ENCODE measurements at places on chromosomes 16 and 17.
A peak's percentile ranks its signal among the peaks of the same experiment; 100 is the strongest.

- DNase-seq = no peak
These were observed 22.3 kb downstream of the NPTX1 start for GRCh38 chr17:80453998-80454556.

DNA sequence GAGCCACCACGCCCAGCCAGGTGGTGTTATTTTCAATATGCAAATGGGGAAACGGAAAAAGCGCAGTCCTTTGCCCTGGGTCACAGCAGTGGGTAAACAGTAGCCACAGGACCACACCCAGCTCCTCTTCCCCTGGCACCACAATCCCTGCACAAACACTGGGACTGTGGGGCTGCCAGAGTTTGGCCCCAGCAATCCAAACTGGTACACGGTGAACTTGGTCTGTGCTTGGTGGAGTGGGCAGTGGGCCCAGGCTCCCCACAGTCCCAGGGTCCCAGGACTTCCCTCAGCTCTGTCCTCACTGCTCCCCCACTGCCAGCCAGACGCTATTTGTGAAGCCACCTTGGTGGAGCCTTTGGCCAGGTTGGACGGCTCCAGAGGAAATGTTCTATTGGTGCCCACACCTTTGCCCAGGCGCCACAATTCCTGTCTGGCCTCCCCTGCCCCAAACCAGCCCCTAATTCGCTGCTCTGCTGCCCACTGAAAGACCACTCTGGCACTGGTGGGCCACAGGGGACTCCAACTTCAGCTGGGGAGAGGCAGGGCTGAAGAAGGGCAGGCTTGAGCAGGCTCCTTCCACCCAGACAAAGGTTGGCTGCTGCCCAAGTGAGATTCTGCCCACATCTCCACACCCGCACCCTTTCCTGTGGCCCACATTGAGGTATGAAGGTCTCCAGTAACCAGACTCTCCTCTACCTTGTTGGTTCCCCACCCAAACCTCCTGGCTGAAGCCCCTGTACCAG, 2.1 kb downstream of the CHAD start:
- DNase-seq = no peak

DNA sequence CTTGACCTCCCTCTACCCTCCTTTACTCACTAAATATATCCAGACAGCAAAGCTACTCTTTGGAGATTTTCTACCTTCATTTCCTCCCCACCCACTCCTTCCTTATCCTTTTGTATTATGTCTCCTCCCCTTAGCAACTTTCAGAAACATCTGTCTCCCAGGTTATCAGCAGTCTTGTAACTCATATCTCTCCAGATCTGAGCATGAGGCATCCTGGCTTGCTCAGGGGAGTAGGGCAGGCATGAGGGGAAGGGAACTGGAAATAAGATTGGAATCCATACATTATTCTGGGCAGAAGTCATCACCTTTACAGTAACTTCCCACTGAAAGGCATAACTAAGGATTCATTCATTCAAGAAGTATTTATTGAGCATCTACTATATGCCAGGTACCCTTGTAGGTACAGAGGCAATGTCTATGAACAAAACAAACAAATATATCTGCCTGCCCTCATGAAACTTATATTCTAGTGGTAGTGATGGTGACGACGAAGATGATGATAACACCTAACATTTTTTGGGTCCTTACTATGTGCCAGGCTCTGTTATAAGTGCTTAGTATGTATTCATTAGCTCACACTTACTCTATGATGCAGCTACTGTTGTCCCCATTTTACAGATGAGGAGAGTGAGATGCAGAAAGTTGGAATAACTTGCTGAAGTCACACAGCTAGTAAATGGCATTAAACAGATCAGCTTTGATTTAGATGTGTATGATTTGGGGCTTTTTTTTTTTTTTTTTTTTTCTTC, 123.9 kb upstream of the CACNG3 start:
- no peak for DNase-seq

DNA sequence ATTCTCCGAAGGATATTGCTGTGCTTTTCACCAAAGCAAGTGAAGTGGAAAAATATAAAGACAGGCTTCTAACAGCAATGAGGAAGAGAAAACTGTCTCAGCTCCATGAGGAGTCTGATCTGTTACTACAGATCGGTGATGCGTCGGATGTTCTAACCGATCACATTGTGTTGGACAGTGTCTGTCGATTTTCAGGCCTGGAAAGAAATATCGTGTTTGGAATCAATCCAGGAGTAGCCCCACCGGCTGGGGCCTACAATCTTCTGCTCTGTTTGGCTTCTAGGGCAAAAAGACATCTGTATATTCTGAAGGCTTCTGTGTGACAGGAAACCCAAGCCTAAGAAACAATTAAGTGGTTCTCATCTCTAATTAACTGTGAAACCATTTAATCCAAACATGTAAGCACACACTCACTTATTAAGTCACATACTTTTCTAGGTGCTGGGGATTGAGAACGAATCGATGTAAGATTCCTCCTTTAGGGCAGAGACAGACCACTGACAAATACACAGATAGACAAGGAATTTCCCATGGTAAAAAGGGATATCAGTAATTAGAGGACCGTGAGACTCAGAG, 22.8 kb downstream of the SLFN5 start:
- DNase-seq = no peak

DNA sequence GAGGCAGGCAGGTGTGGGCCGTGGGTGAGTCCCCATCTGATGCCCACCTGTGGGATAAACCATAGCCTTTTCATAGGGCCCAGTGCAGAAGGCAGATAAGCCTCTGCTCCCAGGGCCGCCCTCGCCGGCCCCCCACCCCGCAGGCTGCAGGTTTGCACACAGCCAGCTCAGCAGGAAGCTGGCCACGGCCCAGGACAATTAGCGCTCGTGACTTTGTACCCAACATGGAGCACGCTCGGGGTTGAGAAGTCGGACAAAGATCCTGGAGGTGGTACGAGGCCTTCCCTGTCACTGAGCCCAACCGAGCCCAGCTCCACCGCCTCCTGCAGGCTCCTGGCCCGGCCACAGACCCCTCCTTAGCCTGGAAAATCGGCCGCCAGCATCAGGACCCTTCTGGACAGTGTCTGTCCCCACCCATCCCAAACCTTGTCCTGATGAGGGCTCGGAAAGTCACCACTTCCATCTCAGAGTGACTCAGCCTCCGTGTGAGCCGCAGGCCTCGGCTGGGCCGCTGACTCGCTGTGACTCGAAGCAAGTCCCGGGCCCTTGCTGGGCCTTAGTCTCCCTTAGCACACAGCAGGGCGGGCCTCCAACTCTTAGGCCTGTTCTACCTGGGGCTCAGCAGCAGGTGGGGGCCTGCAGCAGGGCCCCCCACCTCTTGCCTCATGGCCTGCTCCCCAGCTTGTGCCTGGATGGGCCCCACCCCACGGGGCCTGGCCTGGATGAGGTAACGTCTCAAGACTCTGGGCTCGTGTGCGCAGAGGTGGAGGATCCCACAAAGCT, 22.7 kb downstream of the FAM83G start:
- DNase-seq = no peak

- DNase-seq = peak; percentile 86
These were observed at the start of gene KCNH4 for GRCh38 chr17:42180922-42181850. Gene KCNH4 (minus strand): TSS chr17:42181142. CDS start chr17:42180945, 197 bp downstream.

DNA sequence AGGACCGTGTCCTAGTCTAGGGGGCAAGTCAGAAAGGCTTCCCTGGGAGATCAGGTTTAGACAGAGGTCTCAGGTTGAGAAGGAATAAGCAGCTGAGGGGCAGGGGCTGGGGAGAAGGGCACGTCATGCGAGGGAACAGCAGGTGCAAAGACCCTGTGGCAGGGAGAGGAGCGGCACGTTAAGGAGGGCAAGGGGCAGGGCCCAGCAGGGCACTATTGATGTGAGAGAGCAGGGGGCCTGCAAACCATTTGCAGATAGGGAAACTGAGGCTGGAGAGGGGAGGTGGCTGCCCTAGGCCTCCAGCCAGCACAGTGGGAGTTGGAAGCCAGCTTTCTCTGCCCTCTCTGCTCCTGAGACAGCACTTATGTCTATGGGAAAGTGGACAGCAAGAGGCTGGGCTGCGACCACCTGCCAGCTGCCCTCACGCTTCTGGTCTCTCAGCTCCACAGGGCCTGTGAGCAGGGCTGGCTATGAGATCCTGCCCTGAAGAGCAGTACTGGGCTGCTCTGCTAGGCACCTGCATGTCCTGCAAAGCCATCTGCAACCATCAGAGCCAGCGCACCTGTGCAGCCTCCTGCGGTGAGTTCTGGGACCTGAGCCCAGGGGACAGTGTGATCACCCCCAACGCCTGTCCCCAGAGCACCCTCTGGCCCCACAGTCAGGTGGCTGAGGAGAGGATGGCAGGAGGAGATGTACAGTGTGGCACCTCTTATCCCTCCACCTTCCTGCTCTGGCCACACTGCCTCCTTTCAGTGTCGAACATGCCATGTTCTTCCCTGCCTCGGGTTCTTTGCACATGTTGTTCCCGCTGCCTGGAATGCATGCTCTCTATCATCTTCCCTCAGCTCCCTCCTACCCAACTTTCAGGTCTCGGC, 61.5 kb downstream of the USP22 start:
- DNase-seq = no peak

GRCh38 chr16:24062270-24062817, 193.8 kb upstream of the CACNG3 start:
- no peak for DNase-seq

GRCh38 chr16:29986931-29987330, 8.5 kb downstream of the HIRIP3 start:
- DNase-seq = no peak

DNA sequence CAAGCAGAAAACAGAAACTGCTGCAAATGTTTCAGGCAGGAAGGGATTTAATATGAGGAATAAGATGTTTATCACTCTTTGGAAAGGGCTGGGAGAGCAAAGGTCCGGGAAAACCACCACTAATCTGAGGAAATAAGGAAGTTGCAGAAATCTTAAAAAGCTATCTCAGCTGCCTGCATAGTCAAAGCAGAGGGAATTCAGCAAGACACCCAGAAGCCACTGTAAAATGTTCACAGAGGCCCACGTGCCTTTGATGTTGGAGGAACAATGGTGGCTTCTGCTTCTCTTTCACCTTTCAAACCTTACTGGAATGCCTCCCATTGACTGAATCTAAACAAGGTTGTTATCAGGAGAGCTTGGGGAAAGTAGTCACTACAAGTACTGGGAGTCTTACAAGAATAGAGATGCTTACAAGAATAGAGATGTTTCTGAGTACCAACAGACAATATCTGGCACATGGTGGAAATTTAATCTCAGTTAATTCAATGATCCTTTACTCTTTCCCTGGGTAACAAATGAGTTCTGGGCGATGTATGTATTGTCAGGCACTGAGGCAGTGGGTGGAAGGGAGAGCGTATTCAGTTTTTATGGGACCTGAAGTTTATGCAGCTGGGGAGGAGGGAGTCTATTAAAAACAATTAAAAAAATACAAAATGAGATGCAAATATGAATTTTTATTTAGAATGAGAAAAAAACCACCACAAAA, 56.1 kb upstream of the MED13 start:
- DNase-seq = no peak

- no peak for DNase-seq
These were observed 14.0 kb upstream of the COTL1 start for GRCh38 chr16:84631886-84632285.

- no peak for DNase-seq
These were observed 890 bp upstream of the CLDN7 start for GRCh38 chr17:7262935-7263800.

- DNase-seq = no peak
These were observed 41.2 kb downstream of the RAB11FIP3 start for GRCh38 chr16:466651-467050.

- DNase-seq = no peak
These were observed 98.3 kb downstream of the RPGRIP1L start for GRCh38 chr16:53605356-53605755.

GRCh38 chr17:45081047-45081703, 20.1 kb downstream of the NMT1 start:
- no peak for DNase-seq

GRCh38 chr17:67518876-67519275, 141.8 kb downstream of the PITPNC1 start:
- DNase-seq = no peak

DNA sequence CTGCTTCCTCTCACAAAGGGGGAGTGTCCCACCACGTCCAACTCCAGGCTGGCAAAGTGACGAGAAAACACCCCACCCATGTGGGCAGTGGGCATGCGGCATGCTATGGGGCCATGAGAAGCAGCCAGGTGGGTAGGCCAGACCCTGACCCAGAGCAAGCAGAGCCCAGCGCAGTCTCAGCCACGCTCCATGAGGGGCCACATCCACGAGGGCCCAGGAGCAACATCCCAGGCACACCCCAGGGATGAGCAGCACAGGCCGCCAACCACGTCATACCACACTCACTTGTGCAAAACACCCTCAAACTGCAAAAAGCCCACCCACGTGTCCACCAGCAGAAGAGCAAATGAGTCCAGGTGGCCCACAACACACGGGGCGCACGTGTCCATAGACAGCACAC, 117.0 kb downstream of the ZNF778 start:
- DNase-seq = no peak

DNA sequence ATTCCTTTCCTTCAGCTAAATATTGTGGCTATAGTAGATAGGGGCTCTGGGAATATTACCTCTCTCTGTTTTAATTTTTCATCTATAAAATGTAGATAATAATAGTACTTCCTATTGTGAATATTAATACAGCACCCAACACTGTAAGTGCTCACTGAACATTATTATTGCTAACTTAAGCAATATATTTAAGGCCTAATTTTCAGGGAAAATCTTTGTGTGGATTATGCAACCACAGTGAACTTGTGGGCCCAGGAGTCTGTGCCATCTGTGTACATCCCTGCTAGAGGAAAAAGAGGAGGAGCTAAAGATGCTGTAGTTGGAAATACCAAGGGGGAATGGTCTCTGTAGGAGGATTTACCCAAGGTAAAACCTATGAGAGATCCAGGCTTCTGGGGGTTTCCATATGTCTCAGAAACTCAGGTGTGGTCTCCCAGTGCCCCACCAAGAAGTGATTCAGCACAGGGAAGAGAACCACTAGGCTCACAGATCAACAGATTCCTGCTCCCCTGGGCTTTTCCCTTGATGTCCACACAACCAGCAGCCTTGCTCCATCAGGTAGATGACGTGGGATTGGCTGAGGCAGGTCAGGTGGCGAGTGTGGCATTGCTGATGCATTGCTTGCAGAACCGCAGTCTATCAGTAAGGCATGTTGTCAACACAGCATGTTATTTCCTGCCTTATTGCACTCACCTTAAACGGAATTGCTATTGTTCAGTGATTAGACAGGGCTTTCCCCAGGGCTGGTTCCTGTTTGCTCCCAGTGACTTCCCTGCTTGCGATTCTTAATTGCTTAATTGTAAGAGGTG, 1.6 kb upstream of the N4BP1 start:
- peak; percentile 79 for DNase-seq

GRCh38 chr16:88087517-88087877, 136.3 kb downstream of the BANP start:
- DNase-seq = no peak

- DNase-seq = no peak
These were observed 221.2 kb downstream of the NTN1 start for GRCh38 chr17:9242497-9242881.

DNA sequence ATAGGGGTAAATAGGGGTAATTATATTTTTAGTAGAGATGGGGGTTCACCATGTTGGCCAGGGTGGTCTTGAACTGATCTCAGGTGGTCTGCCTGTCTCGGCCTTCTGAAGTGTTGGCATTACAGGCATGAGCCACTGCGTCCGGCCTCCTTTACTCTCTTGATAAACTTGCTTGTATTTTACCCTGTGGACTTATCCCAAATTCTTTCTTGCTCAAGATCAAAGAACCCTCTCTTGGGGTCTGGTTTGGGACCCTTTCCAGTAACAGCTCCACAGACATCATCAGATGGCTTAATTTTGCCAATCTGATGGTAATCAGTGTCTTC, 5.6 kb upstream of the C1QTNF1 start:
- no peak for DNase-seq
